Esophagus muscularis mucosa (tissue), 4 donors: ENCODE measurements at places on chromosomes 3 and 15.
A peak's percentile ranks its signal among the peaks of the same experiment; 100 is the strongest.

GRCh38 chr3:102400142-102400541, 34.7 kb upstream of the ZPLD1 start:
- no peak for DNase-seq

- no peak for DNase-seq
Measured at GRCh38 chr15:74443100-74443909, 9.5 kb upstream of the SEMA7A start.

GRCh38 chr3:181432992-181433391, 278.7 kb upstream of the SOX2 start:
- DNase-seq, result no peak

GRCh38 chr3:47896736-47897135, 93.8 kb downstream of the DHX30 start:
- DNase-seq, result no peak

GRCh38 chr15:96340598-96341512, 10.4 kb downstream of the NR2F2 start:
- DNase-seq, result peak; percentile 89

- DNase-seq, result no peak
Measured at GRCh38 chr3:184030536-184030935, 1.0 kb upstream of the HTR3D start.

DNA sequence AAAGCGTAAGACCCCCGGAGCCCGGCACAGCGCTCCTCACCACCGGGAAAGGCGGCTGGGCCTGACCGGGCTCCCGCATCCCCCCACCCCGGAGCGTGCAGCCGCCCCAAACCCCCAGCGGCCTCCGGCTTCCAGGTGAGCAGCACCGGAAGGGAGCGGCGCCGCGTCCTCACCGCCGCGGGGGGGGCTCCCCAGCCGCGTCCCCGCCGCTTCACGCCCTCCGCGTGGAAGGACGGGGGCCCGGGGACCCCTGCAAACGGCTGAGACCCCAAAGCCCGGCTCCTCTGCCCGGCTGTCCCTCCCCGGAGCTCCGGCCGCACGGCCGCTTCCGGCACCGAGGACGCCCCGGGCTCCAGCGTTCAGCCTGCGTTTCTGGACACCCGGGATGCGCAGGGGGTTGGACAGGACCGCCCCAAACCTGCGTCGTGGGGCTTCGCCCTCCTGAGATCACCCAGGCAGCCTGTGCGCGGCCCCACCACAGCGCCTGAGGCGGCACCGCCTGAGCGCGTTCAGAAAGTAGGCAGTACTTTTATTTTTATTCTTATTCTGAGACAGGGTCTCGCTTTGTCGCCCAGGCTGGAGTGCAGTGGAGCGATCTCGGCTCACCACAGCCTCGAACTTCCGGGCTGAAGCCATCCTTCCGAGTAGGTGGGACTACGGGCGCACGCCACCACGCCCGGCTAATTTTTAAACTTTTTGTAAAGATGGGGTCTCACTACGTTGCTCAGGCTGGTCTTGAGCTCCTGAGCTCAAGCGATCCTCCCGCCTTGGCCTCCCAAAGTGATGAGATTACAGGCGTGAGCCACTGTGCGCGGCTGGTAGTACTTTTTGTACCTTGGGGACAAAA, 51.6 kb upstream of the BLM start:
- DNase-seq, result no peak

GRCh38 chr3:39668420-39668819, 141.0 kb upstream of the MYRIP start:
- no peak for DNase-seq

- no peak for DNase-seq
Measured at GRCh38 chr15:25184356-25185155, 229.8 kb downstream of the SNRPN start.

DNA sequence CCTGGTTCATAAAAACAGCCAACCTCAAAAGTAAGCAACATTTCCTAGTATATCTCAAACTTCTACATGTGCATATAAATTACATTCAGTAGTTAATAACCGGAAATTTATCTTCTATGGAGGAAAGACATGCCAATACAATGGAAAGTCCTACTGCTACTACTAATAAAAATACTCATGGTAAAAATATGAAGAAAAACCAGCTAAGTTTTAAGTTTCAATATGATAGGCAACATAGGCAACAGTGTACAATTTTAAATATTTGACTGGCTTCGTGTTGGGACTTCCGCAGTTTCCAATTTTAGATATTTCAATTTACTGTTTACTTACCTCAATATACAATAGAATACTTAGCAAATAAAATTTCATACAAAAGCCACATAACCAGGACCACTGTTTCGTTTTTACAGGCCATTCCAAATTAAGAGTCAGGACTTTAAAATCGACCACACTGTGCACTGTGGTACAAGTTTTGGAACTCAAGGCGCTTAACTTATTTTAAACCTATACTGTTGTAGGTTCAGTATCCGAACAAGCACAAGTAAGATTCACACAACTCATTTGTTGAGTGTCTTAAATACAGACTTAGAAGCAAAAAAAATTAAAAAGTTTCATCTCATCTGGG, 2.9 kb downstream of the NAA50 start:
- no peak for DNase-seq

- DNase-seq, result no peak
Measured at GRCh38 chr3:190005343-190006113, 115.2 kb downstream of the P3H2 start.

DNA sequence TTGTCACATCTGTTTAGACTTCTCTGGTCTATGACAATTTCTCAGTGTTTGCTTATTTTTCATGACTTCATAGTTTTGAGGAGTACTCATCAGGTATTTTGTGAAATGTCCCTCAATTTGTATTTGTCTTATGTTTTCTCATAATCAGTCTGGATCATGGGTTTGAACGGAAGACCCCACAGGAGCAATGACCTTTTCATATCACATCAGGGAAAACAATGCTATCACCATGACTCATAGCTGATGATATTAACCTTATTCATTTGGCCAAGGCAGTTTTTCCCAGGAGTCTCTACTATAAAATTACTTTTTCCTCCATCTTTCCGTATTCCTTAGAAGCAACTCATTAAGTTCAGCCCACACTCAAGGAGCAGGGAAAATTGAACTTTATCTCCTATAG, 32.7 kb downstream of the AADACL2 start:
- DNase-seq, result no peak

- no peak for DNase-seq
Measured at GRCh38 chr15:55959744-55960447, 33.5 kb downstream of the NEDD4 start.

DNA sequence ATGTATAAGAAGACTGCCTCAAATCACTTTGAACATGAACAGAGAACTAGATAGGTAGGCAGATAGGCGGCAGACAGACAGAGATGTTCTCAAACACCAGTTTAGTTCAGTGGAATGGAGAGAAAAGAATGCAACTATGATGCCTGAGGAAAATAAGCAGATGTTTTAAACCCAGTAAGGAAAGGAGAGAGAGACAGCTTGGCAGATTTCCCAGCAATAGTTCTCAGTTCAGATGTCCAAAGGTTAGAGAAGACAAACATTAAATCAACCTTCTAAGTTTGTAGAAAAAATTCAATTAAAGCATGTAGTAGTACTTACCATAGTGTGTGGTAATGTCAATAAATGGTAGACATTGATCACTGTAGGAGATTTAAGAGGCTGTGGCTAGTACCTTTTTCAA, 209.6 kb upstream of the PFN2 start:
- peak; percentile 24 for DNase-seq

GRCh38 chr15:100526027-100526481, 2.7 kb downstream of the CERS3 start:
- DNase-seq, result no peak

DNA sequence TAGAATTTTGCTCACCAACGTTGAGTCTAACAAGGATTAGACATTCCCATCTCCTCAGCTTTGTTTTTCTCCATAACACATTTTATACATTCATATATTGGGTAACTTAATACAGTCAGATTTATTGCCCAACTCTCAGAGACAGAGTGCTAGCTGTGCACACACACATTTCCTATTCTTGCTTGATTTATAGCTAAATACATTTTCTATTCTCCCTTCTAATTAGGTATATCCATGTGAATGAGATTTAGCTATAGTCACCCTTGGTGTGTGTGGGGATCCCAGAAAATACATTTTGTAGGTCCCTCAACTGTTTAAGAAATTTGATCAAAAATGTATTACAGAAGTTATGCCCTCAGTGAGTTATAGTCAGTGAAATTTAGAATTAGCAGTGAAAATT, 715.4 kb downstream of the NSUN3 start:
- no peak for DNase-seq

DNA sequence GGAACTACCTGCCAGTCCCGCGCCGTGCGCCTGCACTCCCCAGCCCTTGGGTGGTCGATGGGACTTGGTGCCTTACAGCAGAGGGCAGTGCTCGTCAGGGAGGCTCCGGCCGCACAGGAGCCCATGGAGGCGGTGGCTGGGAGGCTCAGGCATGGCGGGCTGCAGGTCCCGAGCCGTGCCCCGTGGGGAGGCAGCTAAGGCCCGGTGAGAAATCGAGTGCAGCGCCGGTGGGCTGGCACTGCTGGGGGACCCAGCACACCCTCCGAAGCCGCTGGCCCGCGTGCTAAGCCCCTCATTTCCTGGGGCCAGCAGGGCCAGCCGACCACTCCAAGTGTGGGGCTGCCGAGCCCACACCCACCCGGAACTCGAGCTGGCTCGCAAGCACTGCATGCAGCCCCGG, 580.2 kb downstream of the ZIC1 start:
- DNase-seq, result no peak

GRCh38 chr3:98726084-98726483, 37.1 kb upstream of the ST3GAL6 start:
- no peak for DNase-seq

DNA sequence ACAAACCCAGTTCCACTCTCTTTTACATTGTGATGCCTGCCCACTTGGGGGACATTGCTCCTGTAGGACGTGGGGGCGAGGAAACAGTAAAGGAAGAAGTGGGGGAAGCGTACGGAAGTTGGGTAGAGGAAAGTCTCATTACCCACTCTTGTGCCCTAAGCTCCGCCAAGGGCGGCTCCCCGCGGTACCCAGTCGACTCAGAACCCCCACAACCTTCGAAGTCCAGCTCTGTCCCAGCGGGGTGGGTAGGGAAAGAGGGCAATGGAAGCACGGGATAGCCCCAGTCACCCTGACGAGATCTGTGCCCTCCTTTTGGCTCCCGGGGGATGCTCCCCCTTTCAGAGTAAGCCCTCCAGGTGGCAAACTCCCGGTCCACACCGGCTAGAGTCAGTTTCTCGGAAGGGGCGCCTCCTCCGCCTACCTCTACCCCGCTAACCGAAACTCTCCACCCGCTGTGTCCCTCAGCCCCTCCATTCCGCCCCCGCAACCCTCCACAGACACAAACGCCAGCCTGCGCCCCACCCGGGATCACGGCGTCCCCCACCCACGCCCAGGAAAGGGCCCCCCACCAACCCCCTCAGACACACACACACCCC, 527 bp downstream of the CSNK1G1 start:
- DNase-seq, result no peak

DNA sequence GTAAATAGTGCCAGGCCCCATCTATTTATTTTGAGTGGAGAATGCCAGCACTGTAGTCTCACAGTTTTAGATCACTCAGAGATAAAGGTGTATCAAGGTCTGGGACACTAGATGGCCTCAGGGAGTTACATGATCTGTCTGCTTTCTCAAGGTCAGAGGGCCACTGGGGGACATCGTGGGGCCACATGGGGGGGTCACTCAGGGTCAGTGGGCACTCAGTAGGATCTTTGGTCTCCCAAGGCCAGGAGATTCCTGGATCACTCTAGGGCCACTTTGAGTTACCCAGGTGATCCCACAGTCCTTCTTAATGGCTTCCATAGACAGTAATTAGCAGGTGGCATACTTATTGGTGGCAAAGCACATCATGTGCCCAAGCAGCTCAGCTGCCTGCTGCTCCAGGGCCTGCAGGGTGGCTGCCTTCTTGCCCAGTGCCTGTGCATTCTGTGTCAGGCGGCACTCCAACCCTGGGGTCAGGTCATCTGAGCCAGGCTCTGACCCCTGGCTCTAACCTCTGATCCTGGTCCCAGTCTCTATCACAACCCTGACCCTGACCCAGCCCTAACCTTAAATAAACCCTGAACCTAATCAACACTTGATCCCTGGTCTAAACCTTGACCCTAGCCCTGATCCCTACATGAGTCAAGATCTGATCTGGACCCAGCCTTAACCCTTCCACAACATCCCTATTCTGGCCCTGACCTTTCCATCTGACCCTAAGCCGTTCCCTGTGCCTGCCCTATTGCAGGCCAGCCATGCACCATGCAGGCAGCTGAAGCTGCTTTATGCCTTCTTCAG, 1.8 kb upstream of the LAMB2 start:
- no peak for DNase-seq

DNA sequence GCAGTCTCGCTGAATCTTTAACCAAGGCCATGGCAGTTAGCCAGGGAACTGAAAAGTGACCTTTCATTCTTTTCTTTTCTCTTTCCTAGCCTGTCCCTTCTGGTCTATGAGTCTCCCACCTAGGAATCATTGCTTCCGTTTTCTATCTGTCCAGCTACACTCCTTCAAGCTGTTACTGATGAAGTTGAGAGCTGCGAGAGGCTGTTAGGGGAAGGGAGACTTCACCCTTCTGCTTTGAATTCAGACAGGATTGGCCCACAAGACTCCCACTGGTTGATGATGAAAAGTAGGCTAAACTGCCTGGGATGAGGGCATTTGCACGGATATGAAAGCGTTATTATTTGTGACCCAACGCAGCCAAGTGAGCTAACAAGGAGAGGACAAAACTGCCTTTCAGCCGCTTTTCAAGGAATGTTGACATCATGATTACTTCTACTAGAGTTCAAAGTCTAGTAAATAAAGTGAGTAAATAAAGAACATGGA, 30.2 kb downstream of the EIF4E3 start:
- no peak for DNase-seq

DNA sequence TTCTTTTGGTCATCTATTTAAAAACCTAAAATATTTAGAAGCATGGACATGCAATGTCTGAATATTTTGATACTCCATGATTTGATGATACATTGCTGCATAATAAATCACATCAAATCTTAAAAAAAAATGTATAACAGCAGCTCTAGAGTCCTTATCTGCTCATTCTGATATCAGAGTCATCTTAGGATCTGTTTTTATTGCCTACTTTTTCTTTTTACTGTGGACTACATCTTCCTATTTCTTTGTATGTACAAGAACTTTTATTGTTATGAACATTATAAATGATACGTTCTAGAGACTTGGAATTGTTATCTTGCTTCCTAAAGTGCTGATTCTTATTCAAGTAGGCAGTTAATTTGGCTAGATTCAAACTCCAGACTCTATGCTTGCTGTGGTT, 72.7 kb downstream of the IQCH start:
- no peak for DNase-seq

DNA sequence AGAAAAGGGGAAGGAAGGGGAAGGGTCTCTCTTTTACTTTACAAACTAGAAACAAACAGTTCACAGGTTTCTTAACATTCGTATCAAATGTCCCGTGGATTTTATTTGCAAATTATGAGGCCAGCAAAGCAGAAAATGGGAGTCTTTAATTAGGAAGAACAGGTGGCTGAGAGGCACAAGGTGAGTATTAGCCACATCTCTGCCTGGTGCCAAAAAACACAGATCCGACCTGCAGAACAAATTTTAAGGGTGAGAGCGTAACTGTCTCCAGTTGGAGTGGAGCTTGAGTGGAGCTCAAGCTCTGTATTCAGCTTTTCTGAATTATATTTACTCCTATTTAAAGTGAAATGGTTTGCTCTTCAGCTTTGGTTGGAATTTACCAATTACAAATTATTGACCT, 1004.9 kb downstream of the FHIT start:
- DNase-seq, result no peak
